ENCODE measurements at places on chromosomes 1 and 21.

DNA sequence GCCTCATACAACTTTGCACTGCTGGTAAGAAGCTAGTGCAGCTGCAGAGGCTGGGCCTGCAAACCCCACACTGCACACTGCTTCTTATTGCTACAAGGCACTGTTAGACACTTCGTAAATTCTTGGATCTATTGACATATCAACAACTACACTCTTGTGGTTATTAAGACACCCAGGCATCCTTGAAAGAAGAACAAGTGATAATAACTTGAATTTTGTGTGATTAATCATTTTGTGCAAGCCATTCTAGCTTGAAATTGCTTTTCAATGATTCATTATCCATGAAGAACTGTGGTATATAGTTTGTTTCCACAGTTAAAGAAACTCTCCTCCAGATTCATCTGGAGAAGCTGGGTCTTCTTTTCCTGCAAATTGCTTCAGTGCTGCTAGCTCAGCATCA lies 33.7 kb upstream of the IFI44L start:
- DNase-seq, result no peak

DNA sequence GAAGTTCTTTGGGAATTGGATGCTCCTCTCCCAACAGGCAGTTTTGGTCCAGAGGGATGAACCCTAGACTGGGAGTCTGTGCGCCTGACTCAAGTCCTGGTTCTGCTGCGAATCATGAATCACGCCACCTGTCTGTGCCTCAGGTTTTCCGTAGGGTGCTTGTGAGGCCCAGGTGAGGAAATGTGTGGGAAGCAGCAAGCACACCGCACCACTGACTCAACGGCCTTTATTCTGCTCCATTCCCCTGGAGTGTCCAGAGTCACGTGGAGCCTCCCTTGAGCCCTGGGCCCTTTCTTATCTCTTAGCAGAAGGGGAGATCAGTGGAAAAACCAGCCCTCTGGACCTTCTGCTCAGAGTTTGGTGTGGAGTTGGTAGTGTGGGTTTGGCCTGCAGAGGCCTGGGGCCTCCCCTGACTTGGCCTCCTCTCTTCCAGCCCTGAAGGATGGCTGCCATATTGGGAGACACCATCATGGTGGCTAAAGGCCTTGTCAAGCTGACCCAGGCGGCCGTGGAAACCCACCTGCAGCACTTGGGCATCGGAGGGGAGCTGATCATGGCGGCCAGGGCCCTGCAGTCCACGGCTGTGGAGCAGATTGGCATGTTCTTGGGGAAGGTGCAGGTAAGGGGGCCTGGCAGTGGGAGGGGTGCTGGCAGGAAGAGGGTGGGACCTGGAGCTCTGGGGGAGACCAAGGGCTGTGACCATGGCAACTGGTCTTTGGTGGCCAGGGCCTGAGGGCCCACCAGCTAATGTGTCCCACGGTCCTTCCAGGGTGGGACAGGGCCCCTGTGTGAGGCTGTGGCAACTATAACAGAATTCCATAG lies 21.1 kb downstream of the COQ8A start:
- DNase-seq, result no peak

DNA sequence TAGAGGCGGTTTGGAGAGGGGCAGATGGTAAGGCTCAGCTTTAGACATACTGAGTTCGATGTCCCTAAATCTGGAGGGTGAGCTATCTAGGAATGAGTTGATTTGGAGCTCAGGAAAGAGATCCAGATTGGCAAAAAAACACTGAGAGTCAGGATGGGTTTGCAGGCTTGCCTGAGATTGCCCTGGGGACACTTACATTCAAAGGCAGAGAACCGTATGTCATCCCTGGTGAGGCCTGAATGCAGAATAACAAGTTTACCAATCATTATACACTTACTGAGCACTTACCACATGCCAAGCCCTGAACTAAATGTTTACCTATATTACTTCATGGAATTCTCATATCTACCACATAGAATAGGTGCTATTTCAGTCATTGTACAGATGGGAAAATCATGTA lies 27.5 kb downstream of the TFAP2E start:
- no peak for DNase-seq

DNA sequence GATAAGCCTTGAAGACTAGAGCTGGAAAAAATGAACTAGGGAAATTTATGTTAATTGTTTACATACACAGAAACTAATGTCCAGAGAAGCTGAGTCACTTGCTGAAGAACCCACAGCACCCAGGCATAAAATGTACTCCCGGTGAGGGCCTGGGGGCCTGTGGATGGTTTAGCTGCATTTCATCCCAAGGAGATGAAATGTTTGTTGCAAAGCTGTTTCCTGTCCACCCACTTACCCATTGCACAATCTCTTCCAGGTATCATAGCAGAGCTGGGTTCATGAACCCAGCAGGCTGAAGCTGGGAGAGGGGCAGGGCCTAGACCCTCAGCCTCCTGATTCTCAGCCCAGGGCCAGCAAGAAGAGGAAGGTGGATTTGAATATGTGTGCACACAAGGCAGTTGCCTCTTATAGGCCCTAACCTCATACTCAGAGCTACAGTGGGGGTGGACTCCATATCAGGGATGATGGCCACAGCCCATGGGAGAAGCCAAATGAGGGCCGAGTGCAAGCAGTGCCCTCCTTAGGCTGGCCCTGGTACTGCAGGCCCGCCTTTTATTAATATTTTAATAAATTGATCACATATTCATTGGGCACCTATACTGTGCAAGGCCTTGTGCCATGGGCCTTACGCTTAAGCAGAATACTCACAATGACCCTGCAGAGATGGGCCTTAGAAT lies 110.8 kb downstream of the LACTBL1 start:
- no peak for DNase-seq

Measured in GM12891 (cell line).